BJ (cell line): ENCODE measurements at places on chromosomes 3 and 15.

- no peak for DNase-seq
Measured at GRCh38 chr3:72213296-72214065, 428.5 kb upstream of the PROK2 start.

DNA sequence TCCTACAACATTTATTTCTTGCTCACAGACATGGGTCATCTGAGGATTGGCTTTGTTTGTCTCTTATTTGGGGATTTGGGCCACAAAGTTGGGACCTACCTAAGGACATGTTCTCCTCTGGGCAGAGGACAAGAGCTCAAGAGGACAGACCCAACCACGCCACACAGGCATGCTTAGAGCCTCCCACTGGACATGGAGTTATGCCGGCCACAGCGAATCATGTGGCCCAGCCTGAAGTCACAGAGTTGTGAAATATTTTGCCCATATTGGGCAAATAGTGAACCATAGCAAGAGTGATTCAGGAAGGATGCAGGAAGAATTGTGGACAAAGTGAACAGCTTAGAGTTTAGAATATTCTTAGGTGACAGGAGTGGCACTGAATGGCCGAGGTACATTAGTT is 9.9 kb downstream of the TRAK1 start:
- no peak for DNase-seq

DNA sequence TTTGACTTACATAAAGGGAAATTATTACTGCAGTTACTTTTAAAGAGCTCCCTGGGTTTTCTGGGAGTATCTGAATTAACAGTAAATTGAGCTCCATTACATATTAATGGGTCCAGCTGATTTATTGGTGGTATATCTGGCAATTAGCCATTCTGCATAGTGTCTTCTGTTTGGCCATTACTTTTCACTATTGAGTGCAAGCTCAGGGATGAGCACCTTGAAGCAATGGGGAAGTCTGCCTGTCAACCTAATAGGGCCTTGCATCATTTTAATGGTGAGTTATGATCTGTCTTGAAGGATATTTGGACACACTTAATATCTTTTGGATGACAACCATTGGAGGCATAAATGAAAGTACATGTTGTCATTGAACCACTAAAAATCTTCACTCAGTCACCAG is 73.8 kb downstream of the MFSD1 start:
- no peak for DNase-seq

GRCh38 chr15:92670621-92671020 is 15.0 kb upstream of the FAM174B start:
- DNase-seq, result no peak

DNA sequence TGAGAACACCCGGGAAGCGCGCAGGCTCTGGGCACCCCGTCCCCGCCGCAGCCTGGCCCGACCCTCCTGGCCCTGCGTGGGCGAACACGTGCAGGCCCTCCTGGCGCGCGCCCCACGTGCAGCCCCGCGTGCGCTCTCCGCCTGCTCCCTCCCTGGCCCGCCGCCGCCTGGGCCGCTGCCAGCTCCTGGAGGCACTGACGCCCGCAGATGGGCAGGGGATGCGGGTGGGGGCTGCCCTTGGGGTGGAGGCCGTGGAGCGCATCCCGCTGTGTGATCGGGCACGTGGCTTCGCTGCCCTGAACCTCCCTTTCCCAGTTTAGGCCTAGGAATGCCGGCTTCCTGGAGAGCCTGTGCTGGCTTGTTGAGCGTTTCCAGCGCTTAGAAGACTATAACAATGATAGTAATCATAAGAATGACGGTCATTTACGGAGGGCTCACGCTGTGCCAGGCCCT is 104.6 kb upstream of the SLC6A6 start:
- DNase-seq, result no peak

DNA sequence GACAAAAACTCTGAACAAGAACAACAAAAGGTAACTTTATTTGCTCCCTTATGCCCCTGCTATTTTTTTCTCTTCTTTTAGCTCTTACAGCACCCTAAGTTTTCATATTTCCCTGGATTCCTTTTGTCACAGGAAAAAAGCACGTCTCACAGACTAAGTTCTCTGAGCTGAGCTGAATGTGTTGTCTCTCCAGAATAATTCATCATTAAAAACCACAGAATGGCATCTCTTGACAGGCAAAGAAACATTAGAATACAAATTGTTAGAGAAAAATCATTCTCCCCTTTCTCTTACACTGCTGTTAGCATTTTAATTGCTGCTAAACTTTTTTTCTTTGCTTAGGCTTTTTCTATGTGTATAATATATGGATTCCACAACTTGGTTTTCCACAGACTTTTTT is 48.7 kb upstream of the SECISBP2L start:
- no peak for DNase-seq

GRCh38 chr3:73461547-73461946 is 163.2 kb downstream of the PDZRN3 start:
- DNase-seq, result no peak

- DNase-seq, result no peak
Measured at GRCh38 chr3:128784232-128784631, 58.2 kb downstream of the RAB7A start.

DNA sequence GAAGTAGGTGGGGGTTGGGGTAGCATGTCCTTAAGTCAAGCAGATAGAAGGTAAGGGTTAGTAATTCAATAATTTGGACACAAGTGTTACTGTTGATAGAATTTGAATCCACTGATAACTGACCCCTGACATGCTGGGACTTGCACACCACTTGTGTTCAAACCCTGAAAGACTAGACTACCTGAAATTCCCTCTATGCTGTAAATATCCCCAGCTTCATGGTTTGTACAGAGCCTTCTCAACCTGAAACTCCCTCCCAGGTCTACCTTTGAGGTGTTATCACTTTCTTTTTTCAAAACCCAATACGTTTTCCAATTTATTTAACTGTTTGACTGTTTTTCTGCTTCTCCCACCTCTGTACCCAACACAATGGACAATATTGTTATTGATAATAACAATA is 459.6 kb downstream of the NLGN1 start:
- no peak for DNase-seq

DNA sequence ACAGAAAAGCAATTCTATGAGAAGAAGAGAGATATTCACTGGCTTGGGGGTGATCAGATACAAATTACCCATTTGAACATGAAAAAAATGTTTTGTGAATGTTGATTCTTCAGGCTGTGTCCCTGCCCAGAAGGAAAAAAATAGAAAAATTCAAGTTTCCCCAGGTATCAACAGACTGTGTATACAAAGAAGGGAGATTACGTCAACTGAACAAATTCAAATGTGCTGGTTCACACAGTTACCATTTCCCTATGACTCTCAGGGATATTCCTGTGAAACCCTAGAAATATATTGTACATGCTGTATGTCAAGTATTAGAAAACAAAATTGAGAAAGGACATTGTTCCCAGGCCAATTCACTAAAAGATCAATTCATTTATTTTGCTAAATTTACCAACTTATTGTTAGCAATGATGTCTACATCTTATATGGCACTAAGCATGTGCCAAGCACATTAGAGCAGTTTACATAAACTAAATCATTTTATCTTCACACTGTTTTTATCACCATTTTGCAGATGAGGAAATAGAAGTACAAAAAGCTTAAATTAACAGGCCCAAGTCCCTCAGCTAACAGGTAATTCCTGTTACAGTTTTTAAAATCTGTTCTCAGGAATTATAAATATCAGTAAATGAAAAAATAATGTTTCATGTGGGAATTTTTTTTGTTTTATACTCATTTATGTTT is 306.7 kb upstream of the ROBO2 start:
- DNase-seq, result no peak

GRCh38 chr3:109939817-109940216 is 602.5 kb upstream of the DPPA4 start:
- no peak for DNase-seq

DNA sequence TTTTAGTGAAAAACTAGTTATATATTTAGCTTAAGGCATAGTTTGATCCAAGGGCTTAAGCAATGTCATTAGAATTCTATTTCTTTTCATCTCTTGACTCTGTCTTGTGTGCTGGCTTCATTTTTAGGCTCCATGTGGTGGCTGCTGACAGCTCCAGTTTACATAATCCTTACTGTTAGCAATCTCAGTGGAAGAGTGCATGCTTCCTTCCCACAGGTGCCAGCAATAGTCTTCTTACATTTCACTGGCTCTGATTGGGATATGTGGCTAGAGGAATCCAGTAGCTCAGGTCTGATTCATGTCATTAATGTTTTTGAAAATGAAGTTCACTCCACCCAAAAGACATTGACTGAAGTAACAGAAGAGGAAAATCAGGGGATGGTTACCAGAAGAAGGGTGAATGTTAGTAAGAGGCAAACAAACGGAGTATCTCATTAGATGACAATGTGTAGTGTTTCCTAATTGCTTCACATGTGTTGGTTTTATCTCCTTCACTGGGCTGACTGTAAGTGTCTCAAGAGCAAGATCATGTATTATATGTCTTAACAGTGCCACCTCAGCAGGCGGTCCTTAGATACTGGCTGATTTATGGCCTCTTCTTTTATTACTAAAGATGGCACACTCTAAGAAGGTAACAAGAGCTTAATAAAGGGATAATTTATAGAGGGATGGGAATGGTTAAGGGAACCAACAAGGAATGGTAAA is 25.6 kb upstream of the TCF12 start:
- DNase-seq, result no peak

- no peak for DNase-seq
Measured at GRCh38 chr3:10518506-10519150, 13.2 kb upstream of the ATP2B2 start.
